Hippocampal formation (tissue), 2 donors: ENCODE measurements at places on chromosomes 5 and 9.

DNA sequence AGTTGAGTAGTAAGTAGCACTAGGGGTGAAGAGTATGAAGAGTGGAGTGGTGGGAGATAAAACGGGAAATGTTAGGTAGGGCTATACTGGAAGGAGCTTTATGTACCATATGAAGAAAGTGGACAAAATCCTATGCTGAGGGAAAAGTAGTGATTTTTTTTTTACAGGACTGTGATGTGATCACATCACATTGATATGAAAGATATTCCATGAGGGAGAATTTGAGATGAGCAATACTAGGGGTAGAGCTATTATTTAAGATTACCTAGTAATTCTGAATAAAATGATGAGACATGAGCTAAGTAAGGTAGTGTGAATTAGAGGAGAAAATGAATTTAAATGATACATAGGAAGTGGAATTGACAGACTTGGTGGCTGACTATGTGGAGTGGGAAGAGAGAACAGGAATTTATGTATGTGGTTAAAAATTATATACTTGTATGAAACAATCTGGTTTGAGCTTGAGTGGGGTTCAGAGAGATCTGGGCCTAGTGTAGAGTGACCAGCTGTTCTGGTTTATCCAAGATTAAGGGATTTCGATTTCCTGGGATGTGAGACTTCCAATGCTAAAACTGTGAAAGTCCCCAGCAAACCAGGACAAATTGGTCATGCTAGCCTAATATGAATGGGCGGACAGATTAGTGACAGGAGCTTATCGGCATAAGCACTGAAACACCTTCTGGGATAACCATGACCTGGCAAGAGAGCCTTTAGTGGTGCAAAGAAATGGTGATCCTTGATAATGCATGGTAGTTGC lies 29.3 kb upstream of the STOM start:
- no peak for DNase-seq

DNA sequence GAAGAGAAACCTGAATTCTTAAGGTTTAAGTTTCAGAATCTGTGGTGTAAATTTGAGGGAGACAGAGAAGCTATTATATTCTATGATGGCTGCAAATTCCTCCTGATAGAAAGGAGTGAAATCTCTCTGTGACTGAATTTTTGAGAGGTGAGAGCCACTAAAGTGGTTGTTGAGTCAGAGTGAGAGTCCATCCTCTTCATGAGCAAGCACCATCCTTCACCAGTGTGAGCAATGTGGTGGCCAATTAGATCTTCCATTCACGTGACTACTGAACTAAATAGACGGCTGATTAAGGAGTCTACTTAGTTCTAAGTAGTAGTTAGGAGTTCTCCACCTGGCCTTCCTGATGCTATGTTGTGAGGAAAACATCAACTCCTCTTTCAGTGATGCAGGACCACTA lies 147.8 kb upstream of the CCNH start:
- DNase-seq: no peak

GRCh38 chr9:15670246-15670645 lies 117.4 kb downstream of the CCDC171 start:
- no peak for DNase-seq

GRCh38 chr5:56918054-56918453 lies 8.7 kb downstream of the SETD9 start:
- no peak for DNase-seq

DNA sequence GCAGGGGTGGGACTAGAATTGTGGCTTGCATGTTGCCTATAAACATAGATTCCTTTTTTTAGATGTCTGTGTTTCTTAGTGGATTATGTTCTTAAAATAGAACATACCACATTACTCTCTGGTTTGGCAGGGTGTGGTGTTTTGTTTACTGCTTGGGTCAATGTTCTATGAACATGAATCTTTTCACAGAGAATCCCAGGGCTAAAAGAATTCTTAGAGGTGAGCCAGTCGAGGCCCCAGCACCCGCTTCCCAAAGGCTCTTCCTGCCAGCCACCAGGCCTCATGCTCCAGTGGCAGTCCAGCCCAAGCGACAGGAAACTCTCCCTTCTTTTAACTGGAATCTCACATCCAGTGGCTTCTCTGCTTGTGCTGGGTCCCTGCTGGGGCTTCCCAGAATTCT lies 126.6 kb downstream of the C9orf152 start:
- DNase-seq: no peak

- DNase-seq: no peak
Measured at GRCh38 chr5:60161340-60161934, 267.9 kb upstream of the PDE4D start.

DNA sequence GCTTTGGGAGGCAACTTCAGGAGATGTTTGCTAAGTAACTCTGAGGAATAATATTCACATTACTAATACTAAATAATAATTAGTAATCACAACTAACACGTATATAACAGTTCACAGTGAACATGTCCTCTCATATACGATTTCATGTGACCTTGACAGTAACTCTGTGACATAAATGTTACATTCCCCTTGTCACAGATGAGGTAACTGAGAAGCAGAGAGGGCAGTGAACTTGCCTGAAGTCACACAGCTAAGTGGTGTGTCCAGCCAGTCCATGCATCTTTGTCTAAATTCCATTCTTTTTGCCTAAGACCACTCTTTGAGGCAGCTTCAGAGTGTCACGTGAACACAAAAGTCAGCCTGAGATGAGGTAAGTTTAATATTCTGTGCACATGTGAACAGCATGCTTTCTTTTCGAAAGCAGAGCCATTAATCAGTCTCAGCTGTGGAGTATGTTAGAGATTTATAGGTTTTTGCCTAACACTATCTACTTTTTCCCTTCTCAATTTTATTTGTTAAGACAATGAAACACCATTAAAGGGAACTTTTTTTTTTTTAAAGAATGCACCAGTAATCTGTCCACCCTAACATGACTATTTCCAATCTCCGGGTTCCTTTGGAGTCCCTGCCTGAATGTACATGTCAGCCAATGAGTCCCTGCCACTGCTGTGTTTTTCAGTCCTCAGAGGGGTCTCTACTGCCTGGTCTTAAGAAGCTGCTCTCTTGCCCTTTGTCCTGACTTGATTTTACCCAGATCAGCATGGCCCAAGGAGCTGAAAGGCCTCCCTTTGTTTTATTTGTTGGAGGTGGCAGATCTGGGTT lies 43.5 kb downstream of the SH3PXD2B start:
- no peak for DNase-seq
